Left lobe of liver (tissue), 2 donors: ENCODE measurements at places on chromosomes 2 and 18. TPM values are rescaled to one million over a fixed set of nuclear protein-coding genes. Genes with fewer than 3 reads are reported as not detected.

Gene PCARE
- not detected for total RNA-seq

Gene WDR43
- 17.5 TPM for total RNA-seq

Gene TUBA3E
- total RNA-seq, result not detected

Gene PLA2R1
- total RNA-seq, result 1.3 TPM

Gene MEP1B
- 1.3 TPM for total RNA-seq

Gene ERFE
- not detected for total RNA-seq

Gene AMER3
- total RNA-seq, result not detected

Gene ERICH2
- 1.5 TPM for total RNA-seq

Gene RIF1
- total RNA-seq, result 12.1 TPM

Gene LYPD6
- 0.25 TPM for total RNA-seq

Gene REG3A
- total RNA-seq, result 0.45 TPM

Gene GMPPA
- total RNA-seq, result 43.4 TPM

Gene ASPRV1
- total RNA-seq, result 0.78 TPM

Gene IL18RAP
- 0.45 TPM for total RNA-seq

- DNase-seq, result no peak
Observed at GRCh38 chr2:43008388-43008787, 216.0 kb upstream of the HAAO start.

GRCh38 chr2:201777043-201777442 is 3.7 kb downstream of the ALS2 start:
- no peak for DNase-seq

GRCh38 chr18:21662581-21662980 is 42.0 kb downstream of the ABHD3 start:
- DNase-seq, result no peak

DNA sequence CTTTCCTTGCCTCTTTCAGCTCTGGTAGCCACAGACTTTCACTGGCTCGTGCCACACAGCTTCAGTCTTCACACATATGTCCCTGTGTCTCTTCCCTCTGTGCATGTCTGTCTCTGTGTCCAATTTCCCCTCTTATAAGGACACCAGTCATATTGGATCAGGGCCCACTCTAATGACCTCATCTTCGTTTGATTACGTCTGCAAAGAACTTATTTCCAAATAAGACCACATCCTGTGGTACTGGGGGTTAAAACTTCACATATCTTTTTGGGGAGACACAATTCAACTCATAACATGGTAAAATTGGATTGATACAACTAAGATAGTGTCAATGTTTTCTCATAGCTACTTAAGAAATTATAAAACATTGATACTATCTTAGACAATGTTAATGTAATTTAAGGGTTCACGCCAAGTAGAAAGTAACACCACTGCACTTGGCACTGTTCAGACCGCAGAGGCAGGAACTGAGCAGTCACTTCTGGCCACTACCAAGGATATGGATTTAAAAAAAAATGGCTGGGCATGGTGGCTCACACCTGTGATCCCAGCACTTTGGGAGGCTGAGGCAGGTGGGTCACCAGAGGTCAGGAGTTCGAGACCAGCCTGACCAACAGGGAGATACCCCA is 119.6 kb upstream of the EPAS1 start:
- DNase-seq, result no peak

- DNase-seq, result no peak
Observed at GRCh38 chr2:188050726-188051125, 240.9 kb upstream of the GULP1 start.

DNA sequence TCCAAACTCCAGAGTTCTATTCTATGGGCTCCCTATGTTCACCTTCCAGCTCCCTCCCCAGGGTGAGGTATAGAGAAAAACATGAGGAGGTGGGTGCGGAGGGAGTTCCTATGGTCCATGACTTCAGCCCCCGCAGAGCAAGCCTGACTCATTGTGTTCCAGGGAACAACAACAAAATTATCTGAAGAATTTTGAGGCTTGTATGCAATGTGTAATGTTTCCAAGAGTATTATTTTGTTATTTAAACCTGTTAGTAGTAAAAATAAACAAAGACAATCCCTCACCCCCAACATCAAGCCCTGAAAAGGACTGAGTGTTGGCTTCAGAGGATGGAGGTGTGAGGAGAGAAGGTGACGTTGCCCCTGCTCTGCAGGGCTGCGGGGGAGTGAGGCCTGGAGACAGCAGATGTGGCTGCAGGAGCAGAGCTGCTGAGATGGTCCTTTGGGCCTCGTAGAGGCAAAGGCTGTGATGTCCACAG is 29.0 kb downstream of the LAMA3 start:
- no peak for DNase-seq

- no peak for DNase-seq
Observed at GRCh38 chr2:29700560-29700959, 220.8 kb downstream of the ALK start.

GRCh38 chr2:68721482-68722101 is 13.0 kb upstream of the ARHGAP25 start:
- DNase-seq, result no peak

GRCh38 chr2:46148369-46148736 is 148.9 kb upstream of the EPAS1 start:
- DNase-seq, result no peak

DNA sequence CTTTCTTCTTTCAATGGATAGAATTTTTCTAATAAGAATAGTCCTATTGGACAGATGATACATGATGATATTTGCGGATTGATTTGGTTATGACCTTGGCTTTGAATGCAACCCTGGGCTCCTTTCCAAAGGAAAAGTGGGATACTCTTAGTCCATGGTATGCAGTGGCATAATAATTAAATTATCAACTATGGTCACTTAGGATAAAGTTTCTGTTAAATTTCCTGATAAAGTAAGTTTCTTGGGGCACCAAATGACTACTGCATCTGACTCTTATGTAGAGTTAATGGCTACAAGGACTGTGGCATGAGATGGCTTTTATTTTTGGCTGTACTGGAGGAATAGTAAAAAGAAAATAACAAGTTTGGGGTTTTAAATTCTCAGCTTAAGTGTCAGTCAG is 126.7 kb downstream of the QPCT start:
- no peak for DNase-seq

DNA sequence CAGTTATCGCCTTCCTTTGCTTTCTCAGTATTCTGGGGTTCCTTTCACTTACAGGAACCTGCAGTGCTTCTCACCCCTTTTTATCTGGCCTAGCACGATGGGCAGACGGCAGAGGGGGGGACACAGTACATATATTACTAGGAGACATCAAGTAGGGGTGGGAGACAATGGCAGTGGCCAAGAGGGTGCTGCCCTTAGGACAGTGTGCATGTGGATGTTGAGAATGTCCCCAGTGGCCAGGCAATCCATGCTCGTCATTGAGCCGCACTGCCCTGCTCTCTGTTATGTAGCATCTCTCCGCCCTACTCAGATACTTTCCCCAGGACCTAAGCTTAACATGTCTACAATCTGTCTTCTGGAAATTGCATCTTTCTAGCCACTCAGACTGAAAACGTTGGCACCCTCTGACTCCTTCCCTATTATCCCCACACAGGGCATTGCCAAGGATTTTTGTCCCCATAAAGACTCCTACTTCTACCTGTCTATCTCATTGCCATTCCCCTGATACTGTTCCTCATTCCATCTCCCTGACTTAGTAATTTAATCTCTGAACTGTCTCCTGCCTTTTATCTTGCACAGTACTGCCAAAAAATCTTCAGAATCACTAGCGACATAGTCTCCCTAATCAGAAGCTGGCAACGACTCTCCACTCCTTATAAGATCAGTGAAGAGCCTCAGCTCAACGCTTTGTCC is 6.6 kb downstream of the DSG2 start:
- DNase-seq, result no peak

- DNase-seq, result no peak
Observed at GRCh38 chr18:49111191-49111988, 160.6 kb upstream of the SMAD7 start.

GRCh38 chr2:160371251-160372009 is 122.2 kb downstream of the RBMS1 start:
- DNase-seq, result no peak

- DNase-seq, result no peak
Observed at GRCh38 chr2:71747559-71747958, 294.2 kb downstream of the DYSF start.

DNA sequence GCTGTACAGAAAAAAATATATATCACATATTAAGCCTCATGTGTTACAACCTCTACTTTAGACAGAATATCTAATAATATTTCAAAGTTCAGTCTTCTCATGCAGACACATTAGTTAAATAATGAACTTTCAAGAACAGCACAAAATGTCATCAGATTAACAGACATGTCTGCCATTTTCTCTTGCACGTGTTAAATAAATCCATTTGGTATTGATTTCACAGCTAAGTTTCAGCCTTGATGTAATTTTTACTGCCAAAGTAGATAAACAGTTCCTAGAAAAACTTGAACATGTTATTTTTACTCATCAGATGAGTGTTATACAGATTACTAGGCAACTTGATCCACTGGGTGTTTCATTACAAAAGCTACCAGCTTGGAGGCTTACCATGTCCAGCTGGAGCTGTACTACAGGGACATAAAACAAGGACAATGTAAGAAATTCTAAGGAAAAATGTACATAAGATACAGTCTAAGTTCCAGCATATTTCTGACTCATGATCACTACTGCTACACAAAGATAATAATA is 290.7 kb upstream of the DDX18 start:
- no peak for DNase-seq

DNA sequence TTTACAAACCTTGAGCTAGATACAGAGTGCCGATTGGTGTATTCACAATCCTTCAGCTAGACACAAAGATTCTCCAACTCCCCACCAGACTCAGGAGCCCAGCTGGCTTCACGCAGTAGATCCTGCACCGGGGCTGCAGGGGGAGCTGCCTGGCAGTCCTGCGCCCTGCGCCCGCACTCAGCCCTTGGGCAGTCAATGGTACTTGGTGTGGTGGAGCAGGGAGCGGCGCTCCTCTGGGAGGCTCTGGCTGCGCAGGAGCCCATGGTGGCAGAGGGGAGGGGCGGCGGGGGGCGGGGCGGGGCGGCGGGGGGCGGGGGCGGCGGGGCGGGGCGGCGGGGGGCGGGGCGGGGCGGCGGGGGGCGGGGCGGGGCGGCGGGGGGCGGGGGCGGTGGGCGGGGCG is 923.4 kb downstream of the SOCS6 start:
- no peak for DNase-seq

DNA sequence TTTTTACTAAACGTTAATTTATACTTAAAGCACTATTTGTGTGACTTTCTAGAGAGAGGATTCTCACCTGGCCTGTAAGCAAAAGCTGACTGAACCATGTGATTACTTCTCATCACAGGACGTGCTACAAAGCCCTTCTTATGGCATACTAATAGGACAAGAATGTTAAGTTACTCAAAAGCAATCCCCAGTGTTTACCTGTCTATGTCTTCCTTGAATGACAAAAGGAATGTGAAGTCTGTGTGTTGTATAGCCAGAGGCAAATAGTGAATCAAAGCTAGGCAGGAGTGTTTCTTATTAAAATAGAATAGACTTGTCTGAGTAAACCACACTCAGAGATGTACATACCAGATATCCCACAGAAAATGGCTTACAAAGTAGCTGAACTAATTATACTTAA is 1465.5 kb downstream of the SUCLG1 start:
- no peak for DNase-seq

- DNase-seq, result no peak
Observed at GRCh38 chr2:100823665-100824438, 3.9 kb downstream of the NPAS2 start.

DNA sequence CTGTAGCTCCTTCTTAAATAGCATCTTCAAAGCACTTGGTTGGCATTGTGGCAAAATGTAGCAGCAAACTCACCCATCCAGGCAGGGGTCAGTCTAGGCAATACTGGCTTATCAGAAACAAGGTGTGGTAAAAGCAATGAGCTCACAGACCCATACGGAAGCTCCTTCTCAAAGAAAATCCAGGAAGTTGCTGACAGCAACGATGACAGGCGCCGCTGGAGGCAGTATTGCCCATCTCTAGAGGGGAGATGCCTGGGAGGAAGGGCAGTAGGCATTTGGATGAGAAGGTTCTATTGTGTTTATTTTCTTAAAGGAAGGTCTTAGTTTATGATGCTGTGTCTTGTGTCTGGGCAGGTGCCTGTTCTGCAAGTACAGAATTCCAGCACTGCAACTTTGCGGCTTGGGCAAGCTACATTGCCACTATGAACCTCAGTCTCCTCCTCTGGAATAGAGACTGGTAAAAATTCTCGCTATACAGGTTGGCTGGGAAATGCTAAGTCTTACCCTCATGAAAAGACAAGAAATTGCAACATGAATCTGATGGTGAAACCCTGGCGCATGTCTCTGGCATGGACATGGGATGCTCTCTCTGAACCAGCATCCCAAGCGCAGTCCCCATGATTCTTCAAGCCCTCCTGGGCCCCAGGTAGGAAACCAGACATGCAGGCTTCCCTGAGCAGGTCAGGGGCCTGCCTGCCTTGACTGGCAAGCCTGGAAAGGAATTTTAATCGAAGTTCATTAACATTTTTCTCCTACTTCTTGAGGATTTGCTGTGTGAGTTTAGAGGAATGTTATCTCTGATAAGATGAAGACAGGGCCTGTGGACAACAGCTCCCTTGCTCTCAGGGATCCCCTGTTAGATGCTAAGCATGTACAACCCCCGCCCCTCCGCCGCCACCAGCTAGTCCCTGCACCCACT is 156.0 kb downstream of the TFCP2L1 start:
- no peak for DNase-seq

DNA sequence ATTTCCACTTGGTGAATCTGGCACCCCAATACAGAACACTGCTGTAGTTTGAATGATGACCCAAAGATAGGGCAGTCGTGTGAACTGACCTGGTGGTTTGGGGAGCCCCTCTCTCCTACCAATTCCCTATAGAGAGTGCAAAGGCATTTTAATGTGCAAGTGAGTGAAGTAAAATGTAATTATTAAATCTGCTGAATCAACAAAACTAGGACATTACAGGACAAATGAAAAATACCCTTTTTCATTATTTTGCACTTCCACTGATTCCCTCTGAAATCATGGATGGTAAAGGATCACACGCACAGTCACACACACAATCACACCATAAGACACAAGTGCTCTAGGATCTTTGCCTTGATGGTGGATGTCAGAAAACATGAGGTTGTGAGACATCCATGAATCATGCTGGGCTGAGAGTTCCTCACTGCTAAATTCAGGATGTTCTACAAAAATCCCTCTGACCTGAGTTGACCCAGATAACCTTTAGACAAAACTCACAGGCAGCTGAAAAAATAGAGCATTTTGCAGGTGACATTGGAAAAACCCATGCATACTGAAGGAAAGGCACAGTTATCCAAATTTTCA is 197.4 kb downstream of the FBXO15 start:
- no peak for DNase-seq

GRCh38 chr2:227406177-227407031 is 18.7 kb upstream of the SCYGR1 start:
- peak; percentile 80 for DNase-seq

DNA sequence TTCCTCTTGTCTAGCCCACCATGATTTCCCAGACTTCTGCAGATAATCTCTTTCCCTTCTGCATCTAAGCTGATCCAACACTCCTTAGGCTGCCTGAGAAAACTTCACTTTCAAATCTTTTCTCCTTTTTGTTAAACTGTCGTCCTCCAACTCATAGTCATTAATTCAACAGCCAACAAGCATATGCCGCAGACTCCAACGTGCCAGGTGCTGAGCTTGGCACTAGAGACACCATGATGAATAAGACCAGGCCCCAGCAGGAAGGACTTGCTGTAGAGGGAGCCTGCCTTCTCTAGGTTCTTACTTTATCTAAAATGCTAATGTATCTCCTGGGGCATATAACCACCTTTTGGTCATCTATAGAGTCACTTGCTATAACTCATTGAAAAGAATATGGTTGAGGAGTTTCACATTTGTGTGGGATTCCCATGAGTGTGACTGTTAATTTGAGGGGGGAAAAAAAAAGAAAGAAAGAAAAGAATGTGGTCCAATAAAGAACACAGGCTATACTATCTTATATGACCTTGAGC is 51.0 kb downstream of the ANKRD44 start:
- DNase-seq, result no peak

- no peak for DNase-seq
Observed at GRCh38 chr2:80126596-80127189, 177.9 kb downstream of the LRRTM1 start.
